ENCODE measurements at places on chromosomes 13 and 19.

GRCh38 chr13:66581675-66582074 is 648.5 kb downstream of the PCDH9 start:
- DNase-seq, result no peak

- DNase-seq, result no peak
Observed at GRCh38 chr13:53408306-53408705, 379.7 kb downstream of the OLFM4 start.

DNA sequence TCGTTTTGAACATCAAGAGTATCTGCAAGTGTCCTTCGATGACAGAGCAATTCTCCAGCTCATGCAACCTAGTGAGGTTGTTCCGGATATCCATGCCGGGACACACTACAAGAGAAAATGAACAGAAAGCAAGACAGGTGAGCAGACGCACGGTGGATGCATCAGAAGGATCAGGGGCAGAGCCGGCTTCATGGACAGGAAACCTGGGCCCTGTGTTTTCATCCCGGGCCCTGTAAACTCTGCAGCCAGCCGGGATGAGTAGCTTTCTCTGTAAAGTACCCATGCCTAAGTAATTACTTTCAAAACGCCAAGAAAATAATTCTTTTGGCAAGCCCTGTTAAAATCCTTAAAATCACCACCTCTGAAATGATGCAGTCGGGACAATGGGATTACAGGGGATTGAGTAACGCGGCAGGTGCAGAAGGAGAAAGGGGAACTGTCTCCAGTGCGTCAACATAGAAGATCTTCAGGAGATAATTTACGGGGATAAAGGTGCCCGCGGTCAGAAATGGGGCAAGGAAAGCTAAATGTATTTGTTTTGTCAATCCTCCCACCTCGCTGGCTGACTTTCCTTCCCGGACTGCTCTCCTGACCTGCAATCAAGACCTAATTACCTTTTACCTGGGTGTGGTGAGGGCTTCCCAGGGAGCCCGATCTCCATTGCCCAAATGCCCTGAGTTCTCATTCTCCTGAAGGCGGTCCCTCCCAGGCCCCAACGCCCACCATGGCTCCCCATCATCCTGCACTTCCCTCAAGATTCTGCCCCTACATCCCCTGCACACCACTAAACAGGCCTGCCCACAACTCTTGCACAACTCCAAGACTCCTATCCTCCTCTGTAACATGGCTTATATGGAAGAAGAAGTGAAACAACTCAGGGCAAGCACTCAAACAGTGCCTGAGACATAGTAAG is 26.2 kb downstream of the INSR start:
- DNase-seq, result no peak

GRCh38 chr13:110506859-110507566 is 54.5 kb downstream of the RAB20 start:
- no peak for DNase-seq

GRCh38 chr13:110993788-110994187 is 78.9 kb upstream of the ANKRD10 start:
- DNase-seq, result no peak

- DNase-seq, result no peak
Observed at GRCh38 chr19:40688309-40688708, 2.1 kb downstream of the NUMBL start.
